ENCODE measurements at places on chromosomes 7 and 10. TPM values are rescaled to one million over a fixed set of nuclear protein-coding genes. Genes with fewer than 3 reads are reported as not detected.

GRCh38 chr10:89588671-89589070 is 53.3 kb upstream of the SLC16A12 start:
- no peak for DNase-seq

- no peak for DNase-seq
Observed at GRCh38 chr7:3003936-3004335, 39.7 kb downstream of the CARD11 start.

- no peak for DNase-seq
Observed at GRCh38 chr10:101087965-101088364, 26.2 kb downstream of the KAZALD1 start.

DNA sequence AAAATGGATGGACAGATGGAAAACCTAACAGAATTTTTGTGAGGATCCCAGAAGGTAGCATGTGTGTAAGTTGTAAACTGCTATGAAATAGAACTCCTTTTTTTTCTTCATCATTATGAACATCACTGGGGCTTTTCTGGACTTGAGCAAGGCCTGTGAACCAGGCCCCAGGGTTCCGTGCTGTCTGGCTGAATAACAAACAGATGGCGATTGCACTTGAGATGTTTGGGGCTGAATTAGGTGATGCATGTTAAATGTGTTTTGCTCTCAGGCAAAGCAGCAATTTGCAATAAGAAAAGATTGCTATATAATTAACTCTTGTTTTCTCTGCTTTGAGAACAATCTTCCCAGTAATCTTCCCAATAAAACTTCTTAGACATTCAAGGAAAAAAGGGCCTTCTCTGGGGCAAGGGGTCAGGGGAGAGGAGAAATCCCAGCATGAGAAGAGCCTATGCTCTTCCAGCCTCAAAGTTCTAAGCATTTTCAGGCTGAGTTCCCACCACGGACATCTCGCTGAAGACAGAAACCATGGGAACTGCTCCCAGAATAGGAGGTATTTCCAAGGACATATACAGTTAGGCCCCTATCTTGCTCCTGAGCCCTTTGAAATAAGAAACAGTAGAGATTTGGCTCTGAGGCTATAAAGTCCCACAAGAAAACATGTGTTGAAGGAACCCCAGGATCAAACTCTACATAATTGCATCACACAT is 98.7 kb downstream of the ITIH5 start:
- DNase-seq, result no peak

- DNase-seq, result no peak
Observed at GRCh38 chr10:59631237-59631636, 78.4 kb downstream of the SLC16A9 start.

The VPS37D gene
- total RNA-seq, result 13.5 TPM

The FRMD4A gene
- 55.4 TPM for total RNA-seq
